GM13976 (cell line): ENCODE measurements at places on chromosomes 7 and 10.

GRCh38 chr7:6159097-6159483, 113.3 kb downstream of the CYTH3 start:
- no peak for DNase-seq

DNA sequence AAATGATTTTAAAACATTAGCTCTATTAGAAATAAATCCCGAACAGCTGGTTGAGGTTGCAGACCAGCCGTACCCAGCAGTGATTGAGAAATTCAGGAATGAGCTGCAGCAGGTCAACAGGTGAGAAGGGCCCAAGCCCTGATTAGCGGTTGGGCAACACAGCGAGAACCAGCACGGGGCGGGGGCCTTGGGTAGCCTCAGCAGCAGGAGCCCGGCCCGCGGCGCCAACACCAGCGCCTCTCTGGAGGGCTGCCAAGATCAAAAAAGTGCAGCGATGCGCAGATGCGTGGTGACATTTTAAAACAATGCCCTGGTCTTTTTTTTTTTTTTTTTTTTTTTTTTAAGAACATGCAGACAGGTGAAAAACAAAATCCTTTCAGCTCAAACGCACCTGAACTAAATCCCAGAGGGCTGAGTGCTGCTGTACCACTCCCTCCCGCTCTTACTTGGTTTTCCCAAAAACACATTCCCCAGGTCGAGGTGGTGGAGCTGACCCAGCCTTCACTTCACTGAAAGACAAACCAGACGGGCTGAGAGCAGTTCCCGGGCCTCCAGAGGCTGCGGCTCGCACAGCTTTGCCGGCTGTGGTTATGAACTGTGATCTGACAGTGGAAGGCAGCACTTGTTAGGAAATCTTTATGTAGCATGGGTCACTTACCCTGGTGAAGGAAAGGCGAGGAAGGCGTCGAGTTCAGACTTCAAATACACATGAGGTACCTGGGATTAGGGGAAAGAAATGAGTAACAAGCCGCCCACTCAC, 579.4 kb downstream of the SDK1 start:
- DNase-seq = no peak

DNA sequence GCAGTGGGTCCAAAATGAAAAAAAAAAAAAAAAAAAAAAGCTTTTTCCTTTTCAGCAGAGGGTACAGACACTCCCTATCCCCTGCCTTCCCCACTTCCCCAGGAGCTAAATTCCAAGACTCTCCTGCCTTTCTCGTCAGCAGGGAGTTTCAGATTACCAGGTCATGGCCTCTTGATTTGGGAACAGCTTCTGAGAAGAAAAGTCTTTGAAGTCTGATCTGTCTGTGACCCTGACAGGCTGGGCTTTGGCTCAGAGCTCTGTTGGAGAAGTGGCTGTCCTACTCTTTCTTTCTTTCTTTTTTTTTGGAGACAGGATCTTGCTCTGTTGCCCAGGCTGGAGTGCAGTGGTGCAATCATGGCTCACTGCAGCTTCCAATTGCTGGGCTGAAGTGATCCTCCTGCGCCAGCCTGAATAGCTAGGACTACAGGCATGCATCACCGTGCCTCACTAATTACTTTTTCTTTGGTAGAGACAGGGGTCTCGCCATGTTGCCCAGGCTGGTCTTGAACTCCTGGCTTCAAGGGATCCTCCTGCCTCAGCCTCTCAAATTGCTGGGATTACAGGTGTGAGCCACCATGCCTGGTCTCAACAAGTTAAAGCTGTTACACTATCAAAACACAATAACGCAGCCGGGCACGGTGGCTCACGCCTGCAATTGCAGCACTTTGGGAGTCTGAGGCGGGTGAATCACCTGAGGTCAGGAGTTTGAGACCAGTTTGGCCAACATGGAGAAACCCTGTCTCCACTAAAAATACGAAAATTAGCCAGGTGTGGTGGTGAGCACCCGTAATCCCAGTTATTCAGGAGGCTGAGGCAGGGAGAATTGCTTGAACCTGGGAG, 59.9 kb downstream of the COL26A1 start:
- no peak for DNase-seq

DNA sequence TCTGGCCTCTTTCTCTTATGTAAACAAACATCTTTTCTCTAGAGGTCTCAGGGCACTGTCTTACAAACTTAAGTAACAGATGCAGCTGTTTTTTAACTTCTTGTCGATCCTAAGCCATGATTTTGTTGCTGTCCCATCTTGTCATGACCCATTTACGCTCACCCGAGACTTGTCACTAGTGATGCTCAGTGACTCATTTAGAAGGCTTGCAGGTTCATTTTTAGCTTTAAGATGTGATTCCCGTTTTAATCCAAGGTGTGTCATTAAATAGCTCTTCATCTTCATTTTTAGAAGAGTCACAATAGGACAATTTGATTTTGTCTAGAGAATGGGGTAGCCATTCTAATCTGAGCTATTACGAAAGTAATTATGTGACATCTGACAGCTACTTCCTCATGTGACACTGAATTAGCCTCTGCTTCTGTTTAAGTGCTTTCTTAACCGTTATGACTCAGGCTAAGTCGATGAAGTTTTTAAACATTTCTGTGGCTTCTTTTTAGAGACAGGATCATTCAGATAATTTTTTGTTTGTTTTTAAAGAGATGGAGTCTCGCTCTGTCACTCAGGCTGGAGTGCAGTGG, 42.7 kb downstream of the SPDYE5 start:
- DNase-seq = peak; percentile 80

- DNase-seq = no peak
Observed at GRCh38 chr10:1048349-1048731, 579 bp downstream of the IDI1 start.

GRCh38 chr7:159010411-159010810, 134.3 kb downstream of the VIPR2 start:
- no peak for DNase-seq

DNA sequence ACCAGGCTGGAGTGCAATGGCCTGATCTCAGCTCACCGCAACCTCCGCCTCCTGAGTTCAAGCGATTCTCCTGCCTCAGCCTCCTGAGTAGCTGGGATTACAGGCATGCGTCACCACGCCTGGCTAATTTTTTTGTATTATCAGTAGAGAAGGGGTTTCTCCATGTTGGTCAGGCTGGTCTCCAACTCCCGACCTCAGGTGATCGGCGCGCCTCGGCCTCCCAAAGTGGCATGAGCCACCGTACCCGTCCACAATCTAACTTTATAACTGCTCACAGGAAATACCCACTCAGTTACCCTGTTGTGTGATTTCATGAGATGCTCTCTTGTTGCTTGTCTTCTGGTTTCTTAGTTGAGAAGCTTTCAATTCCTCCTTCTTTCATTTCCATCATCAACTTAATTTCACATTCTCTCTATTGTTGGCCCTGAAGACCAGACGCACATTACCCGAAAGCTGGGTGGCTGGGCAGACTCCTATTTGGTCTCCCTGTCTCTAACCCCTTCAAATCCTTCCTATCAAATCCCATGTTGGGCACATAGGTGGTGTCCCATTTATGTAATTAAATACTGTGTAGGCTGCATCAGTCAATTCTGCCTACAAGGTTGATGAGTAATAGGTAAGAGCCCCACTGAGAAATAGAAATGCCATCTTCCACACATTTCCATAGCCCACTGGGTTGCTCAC, 1.1 kb upstream of the GSTO2 start:
- no peak for DNase-seq

- DNase-seq = no peak
Observed at GRCh38 chr7:157893535-157894044, 556.8 kb downstream of the DNAJB6 start.

- no peak for DNase-seq
Observed at GRCh38 chr7:39608278-39608677, 15.1 kb upstream of the RALA start.

- DNase-seq = no peak
Observed at GRCh38 chr10:133087045-133087678, 562 bp upstream of the ADGRA1 start.

GRCh38 chr10:129096065-129096984, 370.7 kb upstream of the MGMT start:
- no peak for DNase-seq

- DNase-seq = no peak
Observed at GRCh38 chr10:118256825-118257570, 85.1 kb downstream of the FAM204A start.

- no peak for DNase-seq
Observed at GRCh38 chr7:143408252-143408685, 387 bp downstream of the EPHA1 start.

DNA sequence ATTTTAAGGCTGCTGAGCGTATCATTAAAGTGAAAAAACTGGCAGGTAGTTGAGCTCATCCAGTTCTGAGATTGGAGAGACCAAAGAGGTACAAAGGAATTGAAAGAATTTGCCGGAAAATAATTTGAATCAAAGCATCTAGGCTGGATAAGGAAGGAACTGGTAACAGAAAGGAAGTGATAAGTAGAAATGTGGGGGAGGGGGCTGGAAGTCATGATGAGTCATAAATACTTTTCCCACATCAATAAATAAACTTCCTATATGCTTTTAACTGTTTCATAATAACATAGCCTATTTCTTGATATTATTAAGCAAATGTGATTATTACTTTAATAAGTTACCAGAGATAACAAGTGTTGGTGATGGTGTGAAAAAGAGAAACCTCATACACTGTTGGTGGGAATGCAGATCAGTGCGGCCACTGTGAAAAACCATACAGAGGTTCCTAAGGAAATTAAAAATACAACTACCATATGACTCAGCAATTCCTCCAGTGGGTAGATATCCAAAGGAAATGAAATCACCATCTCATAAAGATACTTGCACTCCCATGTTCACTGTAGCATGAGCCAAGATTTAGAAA, 27.0 kb downstream of the ZNF438 start:
- no peak for DNase-seq

GRCh38 chr7:78437118-78437517, 638.5 kb downstream of the PHTF2 start:
- DNase-seq = no peak

DNA sequence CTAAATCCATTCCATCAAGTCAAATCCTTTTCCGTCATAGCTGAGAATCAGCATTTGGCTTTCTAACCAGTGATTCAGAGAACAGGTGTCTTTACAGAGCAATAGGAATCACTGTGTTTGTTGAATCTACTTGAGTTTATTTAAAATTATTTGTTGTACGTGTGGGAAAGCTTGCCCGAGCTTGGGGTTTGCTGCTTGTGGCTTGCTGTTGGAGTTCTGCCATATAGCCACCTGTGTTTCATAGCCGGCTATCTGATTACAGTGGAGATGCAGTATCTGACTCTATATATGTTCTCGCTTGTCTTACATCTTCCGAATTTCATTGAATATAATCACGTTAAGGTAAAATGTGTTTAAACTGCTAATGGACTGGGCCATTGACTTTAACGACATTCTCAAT, 274.3 kb upstream of the MKI67 start:
- DNase-seq = no peak

DNA sequence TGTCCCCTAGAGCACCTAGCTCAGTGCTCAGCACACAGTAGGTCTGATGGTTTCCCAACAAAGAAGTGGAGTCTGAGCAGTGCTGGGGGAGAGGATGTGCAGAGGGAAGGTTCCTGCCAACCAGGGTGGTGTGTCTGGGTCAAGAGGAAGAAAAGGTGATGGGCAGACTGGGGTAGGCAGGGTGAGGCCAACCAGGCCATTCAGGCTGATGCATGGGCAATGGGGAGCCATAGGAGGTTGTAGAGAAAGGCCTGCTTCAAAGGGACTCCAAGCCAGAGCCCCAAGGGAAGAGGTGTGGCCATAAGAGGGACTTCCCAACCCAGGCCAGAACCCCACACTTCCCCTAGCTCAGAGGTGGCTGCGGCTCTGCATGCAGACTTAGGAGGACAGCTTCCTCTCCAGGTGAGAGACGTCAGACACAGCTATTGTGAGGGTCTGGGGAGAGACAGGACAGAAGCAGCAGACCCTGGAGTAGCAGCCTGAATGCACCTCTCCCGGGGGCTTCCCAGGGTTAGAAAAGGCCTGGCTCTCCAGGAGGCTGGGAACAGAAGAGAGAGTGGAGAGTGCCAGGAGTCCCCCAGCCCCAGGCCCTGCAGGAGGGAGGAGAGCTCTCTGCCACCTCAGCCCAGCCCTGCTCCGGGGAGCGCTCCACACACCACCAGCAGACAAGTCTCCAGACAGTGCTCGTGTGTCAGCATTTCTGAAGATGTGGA, 87.4 kb upstream of the ZMIZ1 start:
- DNase-seq = peak; percentile 75

DNA sequence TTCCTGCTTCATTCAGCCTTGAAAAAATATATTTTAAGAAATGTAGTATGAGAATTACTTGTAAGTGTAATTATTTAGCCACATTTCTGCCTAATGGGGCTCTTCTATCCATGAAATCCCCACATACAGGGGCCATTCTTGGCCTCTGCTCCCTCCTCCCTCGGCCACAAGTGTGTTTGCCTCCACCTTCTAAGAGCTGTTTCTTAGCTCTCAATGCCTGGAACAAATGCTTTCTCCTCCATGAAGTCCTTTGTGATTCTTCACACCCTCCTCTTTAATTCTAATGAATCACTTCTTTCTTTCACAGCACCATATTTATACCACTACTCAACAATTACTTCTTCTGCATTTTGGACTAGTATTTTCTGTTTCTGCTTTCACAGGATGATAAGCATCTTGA, 88.8 kb upstream of the BET1 start:
- no peak for DNase-seq

- no peak for DNase-seq
Observed at GRCh38 chr7:47357863-47358262, 224.0 kb downstream of the TNS3 start.

- no peak for DNase-seq
Observed at GRCh38 chr10:131017566-131018285, 293.8 kb downstream of the TCERG1L start.

GRCh38 chr7:104934665-104935064, 79.3 kb upstream of the KMT2E start:
- DNase-seq = no peak

DNA sequence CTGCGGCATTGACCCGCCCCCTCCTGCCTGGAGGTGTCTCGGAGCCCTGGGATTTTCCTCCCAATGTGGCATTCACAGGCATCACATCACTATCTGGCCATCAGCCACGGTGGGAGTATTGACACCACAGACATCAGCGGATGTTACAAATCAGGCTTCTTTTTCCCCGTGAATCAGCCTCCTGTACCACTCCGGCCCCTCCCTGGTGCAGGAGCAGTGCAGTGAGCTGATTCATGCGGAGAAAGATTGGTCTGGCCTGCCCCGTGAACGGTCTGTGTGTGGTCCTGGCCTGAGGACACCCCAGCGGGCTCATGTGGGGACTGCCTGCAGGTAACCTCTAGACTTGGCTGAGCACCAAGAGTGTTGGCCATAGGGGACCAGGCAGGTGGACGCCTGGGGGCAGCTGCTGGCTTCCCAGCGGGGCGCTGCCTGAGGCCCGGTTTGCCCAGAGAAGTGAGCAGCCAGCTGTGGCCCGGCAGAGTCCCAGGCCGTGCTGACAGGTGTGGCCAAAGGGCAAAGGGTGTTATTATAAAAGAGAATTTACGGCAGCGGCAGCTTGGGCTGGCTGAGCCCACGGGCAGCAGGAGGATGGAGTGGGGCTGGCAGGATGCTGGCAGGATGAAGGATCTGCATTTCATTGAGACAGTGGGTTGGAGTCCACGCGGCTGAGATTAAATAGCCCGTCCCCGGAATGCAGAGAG, 32.1 kb upstream of the GNA12 start:
- DNase-seq = no peak
